ENCODE measurements at places on chromosomes 1 and 21.

DNA sequence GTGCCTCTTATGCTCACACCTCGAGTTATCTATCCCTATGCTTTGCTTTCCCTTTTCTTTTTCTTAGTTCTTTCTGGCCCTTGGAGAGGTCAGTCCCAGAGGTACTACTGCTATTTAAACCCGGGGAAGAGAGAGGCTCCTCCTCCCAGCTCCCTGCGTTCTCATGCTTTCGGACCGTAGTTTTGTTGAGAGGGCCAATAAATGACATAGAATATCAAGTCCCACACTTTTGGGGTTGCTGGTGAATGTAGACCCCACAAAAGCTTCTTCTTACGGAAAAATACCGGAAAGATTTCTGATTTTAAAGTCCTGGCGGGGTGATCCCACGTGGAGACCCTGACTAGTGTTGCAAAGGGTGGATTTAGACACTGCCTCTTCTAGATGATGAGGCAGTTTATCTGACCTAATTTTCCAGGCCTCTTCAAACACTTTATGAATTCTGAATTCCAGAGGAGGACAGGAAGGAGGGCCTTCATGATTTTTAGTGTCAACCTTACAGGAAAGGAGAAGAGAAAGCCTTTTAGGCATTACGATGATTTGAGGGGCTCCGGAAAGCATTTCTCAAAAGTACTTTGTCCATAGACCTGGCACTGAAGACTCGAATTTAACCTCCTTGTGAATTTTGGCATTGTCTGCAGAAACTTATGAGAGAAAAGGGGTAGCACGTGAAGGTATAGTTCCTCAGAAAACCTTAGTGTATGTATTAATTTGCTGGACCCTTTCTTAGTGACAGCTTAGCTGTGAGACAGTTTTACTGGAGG is 694 bp downstream of the TMEM167B start:
- DNase-seq = no peak

DNA sequence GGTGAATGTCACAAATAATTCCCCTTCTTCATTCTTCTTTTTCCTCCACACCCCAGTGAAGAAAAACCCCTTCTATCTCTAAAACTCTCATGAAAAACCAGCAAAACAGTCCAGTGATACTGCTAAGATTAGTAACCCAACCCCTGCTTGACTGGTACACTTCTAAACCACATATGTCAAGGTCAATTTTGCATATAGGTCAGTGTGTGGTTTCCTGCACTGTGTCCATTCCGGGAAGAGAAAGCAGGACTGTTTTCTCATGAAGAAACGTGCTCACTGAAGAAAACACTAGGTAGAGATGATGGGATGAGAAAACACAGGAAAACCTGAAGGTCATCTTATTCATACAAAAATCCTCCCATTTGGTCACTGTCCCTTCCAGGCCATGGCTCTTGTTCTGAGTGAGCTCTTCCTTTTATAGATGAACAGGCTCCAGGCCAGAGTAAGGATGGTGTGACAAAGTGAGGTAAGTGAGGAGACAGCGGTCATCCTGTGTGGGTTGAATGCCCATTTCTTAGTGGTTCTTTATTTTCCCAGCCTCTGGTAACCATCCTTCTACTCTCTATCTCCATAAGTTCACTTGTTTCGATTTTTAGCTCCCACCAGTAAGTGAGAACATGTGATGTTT is 122.7 kb downstream of the FASLG start:
- no peak for DNase-seq

DNA sequence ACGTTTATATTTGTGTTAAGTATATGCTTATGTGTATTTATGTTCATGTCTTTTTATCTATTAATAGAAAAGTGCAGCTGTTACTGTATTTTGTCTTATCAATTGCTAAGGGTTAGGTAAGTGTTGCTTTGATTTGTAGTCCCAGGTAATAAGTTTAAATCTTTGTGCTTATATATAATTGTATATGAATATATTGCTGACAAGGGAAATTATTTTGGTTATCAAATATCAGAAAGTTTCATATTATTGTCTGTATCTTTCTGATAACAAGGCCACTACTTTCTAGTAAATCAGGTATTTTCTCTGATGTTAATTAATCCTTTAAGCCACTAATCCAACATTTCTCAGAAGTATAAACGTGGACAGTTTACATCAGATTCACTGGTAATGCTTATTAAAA is 21.3 kb downstream of the GPR52 start:
- DNase-seq = no peak

DNA sequence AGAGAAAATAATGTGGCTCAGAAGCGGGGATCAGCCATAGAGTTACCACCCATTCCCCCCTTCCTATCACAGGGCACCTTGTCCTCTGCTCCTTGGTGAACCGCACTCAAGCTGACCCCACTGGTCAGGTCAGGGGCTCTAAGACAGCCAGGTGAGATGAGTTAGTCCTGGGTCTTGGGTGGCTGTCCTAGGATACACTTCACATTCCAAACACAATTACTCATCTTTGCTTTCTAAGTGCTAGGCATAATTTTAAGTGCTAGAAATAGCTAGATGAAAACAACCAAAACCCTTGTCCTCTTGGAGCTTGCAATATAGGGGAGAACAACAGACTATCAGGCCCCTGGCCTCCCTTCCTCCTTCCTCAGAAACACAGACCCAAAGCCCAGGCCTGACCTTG is 7.8 kb upstream of the MUTYH start:
- no peak for DNase-seq

DNA sequence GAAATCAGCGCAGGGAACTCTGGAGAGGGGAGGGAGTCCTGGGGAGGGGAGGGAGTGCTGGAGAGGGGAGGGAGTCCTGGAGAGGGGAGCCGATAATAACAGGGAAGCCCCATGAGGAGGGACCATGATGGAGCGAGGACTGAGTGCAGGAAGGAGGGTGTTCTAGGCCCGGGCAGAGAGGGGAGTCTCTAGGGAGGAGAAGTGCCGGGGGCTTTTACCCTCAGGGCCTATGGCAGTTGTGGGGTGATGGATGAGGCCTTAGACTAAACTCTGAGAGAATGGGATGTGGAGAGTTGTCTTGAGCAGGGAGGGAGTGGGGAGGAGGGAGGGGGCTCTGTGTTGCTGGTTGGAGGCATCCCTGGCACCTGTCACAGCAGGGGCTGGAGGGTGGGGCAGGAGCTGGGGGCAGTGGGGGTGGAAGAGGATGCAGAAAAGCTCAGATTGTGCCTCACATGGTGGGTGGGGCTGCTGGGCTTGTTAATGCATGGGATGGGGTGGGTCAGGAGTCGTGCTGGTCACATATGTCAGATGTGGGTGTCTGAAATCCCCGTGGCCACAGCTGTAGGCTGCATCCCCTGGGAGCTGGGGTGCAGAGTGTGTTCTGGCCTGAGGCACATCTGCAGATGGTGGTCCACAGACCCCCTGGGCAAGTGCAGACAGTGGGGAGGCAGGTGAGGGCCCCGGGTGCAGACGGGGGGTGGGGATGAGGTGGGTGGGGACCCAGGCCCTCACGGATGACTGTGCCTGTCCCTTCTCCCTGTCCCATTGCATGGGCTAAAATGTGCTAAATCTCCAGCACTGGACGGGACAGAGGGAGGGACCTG is 88.4 kb upstream of the COL6A1 start:
- no peak for DNase-seq

Data from thoracic aorta (tissue), 2 donors.